Upper lobe of left lung (tissue), 6 donors: ENCODE measurements at places on chromosomes 5 and 9.

- DNase-seq = no peak
These were observed 91.7 kb downstream of the HRH2 start for GRCh38 chr5:175749591-175749990.

DNA sequence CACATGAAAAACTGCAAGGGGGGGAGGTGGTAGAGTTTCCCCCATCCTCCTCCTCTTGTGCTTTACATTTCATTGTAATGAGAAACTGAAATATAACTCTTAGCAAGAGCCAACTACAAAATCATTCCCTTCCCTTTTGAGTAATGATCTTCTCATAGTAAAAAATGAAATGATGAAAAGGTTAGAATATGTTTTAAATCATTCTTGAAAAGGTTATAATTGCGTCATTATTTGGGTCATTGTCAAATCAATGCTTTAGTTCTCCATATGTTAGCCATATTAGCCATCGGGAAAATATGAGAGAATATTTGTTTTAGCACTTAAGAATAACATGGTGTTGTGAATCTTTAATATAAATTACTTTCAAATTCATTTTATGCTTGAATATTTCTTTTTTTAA lies 1185.0 kb upstream of the CDH18 start:
- no peak for DNase-seq

GRCh38 chr5:123997064-123997461 lies 485.1 kb downstream of the CSNK1G3 start:
- DNase-seq = no peak

GRCh38 chr5:141121563-141121962 lies at the start of gene PCDHB4:
PCDHB4 (plus strand) TSS chr5:141121818; CDS start chr5:141121999, 181 bp downstream.
- DNase-seq = no peak

GRCh38 chr5:143312822-143313221 lies 90.7 kb downstream of the NR3C1 start:
- no peak for DNase-seq

- no peak for DNase-seq
These were observed 76.8 kb downstream of the PRLR start for GRCh38 chr5:35153375-35153932.

- no peak for DNase-seq
These were observed 5.1 kb upstream of the CKS2 start for GRCh38 chr9:89305868-89306267.

DNA sequence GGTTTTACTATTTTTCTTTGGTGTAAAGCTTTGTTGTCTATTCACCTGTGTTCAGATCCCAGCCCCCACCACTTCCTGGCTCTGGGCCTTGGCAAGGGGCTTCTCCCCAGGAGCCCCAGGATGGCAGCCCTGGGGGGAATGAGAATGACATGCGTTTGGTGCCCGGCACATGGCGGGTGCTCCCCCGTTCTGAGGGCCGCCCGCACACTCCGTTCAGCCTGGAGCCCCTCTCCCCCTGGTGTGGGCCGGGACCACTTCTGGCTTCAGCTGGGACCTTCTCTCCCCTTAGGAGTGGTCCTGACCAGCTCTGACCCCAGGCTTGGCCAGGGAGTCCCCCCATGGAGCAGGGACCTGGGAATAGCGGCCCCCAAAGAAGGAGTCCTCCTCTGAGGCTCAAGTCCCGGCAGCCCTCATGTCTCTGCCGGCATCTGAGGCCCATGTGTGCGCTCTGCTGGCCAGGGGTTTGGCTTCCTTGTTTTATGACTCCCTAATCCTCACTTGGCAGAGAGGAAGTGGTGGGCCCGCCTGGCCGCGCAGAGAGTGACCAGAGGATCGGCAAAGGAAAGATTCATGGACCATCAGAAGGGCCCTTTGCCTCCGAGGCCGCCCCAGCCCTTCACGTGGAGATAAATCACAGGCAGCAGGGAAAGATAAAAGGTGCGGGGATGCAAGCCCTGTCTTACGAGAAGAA lies 57.0 kb upstream of the LMX1B start:
- no peak for DNase-seq

DNA sequence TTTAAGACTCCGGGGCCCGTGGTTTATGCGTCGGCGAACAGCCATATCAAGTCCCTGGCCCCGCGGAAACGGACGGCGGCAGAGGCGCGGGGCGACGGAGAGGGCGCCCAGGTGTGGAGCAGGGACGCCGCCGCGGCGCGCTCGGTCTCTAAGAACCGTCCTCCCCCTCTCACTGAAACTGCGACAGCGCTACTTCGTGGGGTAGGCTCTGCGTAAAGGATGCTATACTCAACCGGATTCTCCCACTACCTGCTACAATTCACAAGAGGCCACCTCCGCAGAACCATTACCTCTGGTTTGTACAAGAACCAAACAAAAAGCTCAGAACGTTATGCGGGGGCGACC lies 404 bp downstream of the MRNIP start:
- peak; percentile 91 for DNase-seq

- no peak for DNase-seq
These were observed 35.3 kb upstream of the SPDL1 start for GRCh38 chr5:169548315-169548714.

GRCh38 chr9:133981958-133982681 lies 10.0 kb downstream of the VAV2 start:
- DNase-seq = peak; percentile 83

- DNase-seq = no peak
These were observed 41.7 kb downstream of the ECPAS start for GRCh38 chr9:111442360-111443027.

- DNase-seq = no peak
These were observed 3.5 kb downstream of the PAM start for GRCh38 chr5:102758576-102758975.

DNA sequence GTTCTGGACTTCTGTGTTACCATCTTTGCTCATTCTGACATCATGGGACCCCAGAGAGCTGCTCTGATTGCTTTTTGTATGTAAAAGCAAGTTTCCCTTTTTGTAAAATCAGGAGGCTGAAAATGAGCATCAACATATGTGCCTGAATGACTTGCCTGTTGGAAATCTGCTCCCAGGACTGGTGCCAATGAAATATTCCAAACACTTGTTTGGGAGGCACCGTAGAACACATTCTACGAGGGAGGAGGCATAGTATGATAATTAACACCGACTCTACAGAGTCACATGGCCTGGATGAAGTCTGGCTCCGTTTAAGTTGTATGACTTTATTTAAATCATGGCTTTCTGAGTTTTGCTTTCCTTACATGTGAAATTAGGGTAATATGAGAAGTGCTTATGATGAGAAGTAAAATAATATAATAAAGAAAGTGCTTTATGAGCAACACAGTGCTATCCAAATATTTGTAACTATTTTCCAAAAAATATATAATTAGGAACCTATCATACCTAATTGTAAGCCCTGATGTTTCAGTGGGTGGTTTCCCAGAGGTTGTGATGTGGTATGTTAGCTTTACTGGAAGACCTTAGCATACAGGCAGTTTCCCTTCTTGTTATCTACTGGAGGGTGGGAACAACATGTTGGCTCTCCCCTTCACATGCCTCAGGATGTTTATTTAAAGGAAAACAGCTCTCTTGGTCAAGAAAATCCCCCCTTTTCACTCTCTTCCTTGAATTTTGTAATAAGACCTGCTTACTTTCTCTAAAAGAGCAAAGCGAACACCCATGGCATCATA lies 238.1 kb downstream of the FBXL7 start:
- DNase-seq = no peak

DNA sequence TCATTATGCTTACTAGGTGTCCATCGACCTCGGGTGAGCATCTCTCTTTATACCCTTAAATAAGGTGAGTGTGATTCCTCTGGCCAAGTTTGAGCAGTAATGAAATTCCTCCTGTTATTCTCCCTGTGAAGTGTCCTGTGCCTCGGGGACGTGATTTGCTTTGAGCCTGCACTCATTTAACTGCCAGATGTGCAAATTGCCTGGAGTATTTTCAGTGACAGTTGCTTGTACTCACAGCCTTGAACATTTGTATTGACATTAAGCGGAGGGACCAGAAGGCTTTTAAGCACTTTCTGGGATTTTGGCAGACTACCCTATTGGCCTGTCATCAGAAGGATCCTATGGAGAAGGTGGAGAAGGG lies 126.9 kb downstream of the DOCK2 start:
- DNase-seq = no peak

DNA sequence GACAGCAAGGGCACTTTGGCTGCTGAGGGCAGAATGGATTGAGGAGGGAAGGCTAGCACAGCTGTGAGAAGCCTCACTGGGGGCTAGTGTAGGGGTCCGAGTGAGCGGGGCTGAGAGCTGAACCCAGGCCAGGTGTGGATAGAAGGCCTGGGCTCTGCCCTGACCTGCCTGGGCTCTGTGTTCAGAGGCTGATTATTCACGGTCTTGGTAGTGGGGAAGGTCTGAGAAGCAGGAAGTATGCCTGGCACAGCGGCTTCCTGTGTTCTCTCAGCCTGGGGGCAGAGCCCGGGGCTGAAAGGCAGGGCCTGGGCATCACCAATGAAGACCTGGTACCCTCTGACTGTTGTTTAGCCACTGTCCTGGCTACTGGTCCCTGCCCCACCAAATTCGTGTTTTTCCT lies 136.4 kb upstream of the TBC1D2 start:
- DNase-seq = no peak

- peak; percentile 57 for DNase-seq
These were observed 2.0 kb downstream of the CDC14B start for GRCh38 chr9:96617439-96618185.

GRCh38 chr5:79227484-79228025 lies 8.4 kb upstream of the JMY start:
- DNase-seq = no peak

DNA sequence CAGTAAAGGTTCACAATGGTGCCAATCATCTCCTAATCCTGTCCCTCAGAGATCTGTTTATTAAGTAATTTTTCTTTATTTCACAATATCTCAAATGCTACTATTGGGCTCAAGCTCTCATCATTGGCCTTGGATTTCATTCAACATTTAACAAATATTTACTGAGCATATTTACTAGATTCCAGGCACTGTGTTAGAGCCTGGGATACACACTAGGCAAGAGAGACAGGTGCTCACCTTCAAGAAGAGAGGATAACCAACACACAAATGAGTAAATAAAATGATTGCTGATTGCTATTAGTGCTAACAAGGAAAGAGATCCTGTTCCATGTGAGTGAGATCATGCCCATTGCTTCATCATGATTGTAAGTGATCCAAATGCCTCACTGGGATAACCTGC lies 27.4 kb downstream of the PPP2R2B start:
- no peak for DNase-seq

DNA sequence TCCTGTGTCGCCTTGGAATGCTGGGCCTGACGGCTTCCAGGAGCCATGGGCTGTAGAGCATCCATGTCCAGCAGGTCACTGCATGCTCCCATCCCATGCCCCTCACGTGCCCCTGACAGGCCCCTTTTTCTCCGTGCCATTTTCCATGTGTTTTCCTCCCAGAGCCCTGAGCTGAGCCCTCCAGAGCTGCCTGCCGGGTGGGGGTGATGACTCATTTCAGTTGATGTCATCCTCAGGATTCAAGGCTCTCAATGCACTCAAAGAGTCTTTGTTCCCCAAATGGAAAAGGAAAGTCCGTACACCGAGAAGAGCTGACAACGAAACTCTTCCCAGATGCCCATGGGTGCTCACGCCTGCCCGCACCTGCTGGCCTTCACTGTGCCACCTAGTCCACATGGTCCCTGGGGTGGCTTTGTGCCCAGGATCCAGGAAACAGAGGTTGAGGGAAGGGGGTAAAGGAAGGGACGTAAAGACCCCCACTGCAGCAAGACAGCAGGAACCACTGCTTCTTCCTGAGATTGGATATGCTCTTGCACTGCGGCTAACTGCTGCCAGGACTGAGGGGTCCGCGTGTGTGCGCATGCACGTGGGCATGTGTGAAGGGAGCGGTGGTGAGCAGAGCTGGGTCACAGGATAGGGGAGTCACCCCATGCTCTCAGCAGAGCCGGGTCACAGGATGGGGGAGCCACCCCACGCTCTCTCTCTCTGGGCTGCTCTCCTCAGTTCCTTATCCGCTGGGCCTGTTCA lies 27.6 kb downstream of the COL15A1 start:
- no peak for DNase-seq

DNA sequence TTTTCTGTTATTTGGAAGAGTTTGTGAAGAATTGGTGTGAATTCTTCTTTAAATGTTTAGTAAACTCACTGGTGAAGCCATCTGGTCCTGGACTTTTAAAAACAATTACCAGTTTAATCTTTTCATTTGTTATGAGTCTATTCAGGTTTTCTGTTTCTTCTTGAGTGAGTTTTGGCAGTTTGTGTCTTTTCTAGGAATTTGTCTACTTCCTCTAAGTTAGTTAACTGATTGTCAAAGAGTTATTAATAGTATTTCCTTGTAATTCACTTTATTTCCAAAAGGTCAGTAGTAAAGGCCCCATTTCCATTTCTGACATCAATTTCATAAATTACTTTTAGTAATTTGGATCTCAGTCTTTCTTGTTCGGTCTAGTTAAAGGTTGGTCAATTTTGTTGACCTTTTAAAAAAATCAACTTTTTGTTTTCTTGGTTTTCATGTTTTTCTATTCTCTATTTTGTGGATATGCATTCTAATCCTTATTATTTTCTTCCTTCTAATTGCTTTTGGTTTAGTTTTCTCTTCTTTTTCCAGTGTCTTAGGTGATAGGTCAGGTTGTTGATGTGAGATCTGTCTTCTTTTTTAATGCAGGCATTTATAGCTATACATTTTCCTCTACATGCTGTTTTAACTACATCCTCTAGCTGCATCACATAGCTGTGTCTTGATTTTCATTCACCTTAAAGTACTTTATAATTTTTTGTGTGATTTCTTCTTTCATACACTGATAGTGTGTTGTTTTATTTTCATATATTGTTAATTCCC lies 7.3 kb upstream of the SMIM3 start:
- DNase-seq = no peak

DNA sequence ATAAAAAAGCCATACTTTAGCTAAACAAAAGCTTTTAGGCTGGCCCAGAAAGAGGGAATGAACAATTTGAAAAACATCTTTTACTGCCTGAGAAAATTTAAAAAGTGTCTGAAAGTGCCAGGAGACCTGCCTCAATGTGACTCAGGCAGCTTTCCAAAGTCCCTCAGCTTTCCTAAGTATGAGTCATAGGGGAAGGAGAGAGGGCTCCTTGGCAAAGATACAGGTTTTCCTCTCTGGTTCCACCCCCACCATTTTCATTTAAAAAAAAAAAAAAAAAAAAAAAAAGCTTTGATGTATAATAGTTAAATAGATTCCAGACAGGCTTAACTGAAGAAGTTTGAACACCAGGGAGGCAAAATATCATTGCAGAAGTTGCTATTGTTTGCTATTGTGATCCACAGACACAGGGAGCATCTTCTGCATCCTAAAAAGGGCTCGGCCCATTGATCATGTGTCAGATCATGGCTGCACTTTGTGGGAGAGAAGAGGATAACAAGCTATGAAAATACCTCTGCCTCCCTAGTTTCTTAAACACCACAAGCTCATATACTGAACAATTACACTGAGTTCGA lies 71.5 kb downstream of the MRPS27 start:
- DNase-seq = peak; percentile 36

- no peak for DNase-seq
These were observed 117.2 kb upstream of the PITX1 start for GRCh38 chr5:135151256-135151655.

DNA sequence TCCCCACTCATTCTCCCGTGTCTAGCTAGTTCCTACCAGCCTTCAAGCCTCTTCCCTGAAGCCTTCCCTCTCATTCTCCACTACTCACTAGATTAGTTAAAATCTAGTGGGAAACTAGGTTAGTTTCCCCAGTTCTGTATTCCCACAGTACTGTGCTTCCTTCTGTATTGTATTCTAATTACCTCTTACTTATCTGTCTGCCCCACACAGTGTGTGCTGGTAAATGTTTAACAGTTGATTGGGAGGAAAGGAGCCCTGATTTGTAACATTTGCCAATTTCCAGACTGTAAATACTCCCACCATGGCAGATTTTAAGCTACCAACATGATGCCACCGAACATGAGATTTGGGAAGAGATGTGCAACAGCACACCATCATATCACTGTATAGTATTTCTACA lies 8.3 kb downstream of the KLHL3 start:
- no peak for DNase-seq
